ENCODE measurements at places on chromosomes 2 and 18.

GRCh38 chr2:99980176-99980575, 162.2 kb downstream of the AFF3 start:
- DNase-seq, result no peak

GRCh38 chr2:46643493-46643892, 164.1 kb downstream of the TMEM247 start:
- no peak for DNase-seq

- peak; percentile 45 for DNase-seq
Measured at GRCh38 chr2:15591692-15592463, at the start of gene DDX1. DDX1 (plus strand) TSS chr2:15591868; CDS start chr2:15591934, 66 bp downstream.

DNA sequence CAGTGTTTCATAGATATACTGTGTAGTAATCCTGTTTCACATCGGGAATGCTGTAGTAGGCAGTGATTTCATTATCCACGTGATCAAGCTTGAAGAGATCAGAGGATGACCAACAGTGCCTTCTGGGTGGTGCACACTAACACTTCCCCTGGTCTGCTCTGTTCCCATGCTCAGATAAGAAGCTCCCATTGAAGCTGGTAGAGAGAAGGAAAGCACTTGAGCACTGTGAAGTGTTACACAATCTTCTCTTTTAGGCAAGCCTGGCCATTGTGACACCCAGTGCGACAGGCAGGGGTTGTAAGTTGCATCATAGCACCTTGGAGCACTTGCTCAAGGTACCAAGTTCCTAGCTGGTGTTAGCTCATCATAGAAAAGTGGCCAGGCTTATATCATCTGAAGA, 30.6 kb upstream of the GPD2 start:
- DNase-seq, result no peak

- no peak for DNase-seq
Measured at GRCh38 chr18:79386547-79386946, 9.2 kb upstream of the NFATC1 start.

DNA sequence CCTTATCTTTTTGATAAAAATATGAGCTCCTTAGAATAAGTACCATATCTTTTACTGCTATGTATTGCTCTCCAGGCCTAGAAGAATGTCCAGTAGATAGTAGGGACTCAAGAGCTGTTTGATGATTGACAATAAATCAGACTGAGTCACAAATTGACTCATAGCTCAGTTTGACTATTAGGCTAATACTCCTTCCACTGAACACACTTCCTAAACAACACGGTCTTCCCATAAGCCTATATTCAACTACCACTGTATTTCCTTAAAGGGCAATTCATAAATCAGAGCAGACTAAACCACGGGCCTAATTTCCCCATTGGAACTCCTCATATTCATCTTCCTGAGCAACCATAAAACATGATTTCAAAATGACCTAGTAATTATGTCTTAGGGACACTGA, 258.5 kb downstream of the ALK start:
- DNase-seq, result no peak

GRCh38 chr2:105774781-105775337, 30.1 kb downstream of the NCK2 start:
- DNase-seq, result no peak

DNA sequence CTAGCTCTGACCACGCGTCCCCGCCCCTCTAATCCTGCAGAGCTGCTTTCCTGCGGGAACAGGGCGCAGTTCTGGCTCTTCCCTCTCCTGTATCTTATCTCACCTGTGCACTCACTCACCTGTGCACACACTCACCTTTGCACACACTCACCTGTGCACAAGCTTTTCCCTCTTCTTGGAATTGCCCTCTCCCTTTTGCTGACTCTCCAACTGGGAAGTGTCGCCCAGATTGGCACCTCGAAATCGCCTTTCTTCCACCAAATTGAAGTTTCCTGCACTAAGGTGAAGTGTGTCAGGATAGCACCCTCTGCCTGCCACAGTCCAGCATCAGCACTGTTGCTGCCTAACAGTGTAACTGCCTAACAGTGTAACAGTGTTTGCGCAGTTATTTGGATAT, 566 bp upstream of the CMPK2 start:
- no peak for DNase-seq

DNA sequence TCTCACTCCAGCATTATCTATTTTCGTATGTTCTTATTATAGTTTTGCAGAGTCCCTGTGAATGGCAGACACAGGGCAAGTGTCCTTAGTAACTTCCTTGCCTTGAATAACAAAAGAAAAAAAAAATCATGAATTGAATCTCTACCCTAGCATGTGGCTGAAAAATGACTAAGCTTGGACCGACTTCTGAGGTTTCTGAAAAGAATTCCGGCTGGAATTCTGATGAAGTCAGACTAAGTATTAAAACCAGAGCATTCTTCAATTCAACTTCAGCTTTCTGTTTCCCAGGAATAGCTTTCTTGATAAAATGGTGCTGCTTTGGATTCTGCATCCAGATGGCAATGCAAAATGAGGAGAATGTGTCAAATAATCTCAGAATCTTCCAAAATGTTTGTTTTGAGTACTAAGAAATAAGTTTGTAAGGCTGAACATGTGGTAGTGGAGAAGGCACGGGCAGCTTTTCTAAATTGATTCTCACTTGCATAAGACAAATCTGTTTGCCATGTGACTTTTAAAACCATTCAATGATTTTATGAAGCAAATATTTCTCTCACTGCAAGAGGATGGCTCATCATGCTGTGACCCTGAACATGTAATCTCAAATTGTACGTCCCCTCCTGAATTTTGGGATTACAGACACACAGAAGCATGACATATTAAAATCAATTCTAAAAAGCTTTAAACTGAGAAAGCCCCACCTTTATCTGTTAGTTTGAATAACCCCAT, 1462.8 kb upstream of the LRRTM1 start:
- no peak for DNase-seq

DNA sequence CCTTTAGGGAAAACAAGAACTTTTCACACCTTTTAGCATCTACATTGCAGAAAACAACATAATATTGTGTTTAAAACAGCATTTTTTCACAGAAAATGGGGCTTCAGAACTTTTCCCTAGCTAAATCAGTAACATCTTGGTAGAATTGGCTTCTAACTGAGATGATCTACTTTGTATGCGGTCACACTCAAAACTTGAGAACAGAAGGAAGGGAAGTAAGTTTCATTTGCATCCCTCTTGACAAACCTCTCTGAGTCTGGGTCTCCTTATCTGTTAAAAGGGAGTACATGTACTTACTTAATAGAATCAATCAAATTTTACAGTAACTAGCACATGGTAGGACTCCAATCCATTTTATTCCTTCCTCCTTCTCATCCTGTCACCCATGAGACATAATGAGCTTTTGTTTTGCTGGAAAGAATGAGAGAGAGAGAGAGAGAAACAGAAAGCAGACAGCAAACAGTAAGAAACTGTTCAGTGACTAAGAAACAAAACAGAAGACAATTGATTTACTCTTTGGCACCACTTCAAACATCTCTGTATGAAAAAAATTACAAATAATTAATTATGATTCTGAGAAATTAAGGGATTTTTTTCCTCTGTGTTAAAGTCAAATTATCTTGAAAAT, 387.3 kb downstream of the SATB2 start:
- DNase-seq, result no peak

- no peak for DNase-seq
Measured at GRCh38 chr18:12324991-12325725, 17.1 kb downstream of the TUBB6 start.

GRCh38 chr2:106851087-106851874, 34.7 kb downstream of the ST6GAL2 start:
- DNase-seq, result no peak

GRCh38 chr2:69779258-69780001, 37.5 kb downstream of the ANXA4 start:
- no peak for DNase-seq

- DNase-seq, result no peak
Measured at GRCh38 chr18:62663731-62664336, 51.5 kb upstream of the PHLPP1 start.

DNA sequence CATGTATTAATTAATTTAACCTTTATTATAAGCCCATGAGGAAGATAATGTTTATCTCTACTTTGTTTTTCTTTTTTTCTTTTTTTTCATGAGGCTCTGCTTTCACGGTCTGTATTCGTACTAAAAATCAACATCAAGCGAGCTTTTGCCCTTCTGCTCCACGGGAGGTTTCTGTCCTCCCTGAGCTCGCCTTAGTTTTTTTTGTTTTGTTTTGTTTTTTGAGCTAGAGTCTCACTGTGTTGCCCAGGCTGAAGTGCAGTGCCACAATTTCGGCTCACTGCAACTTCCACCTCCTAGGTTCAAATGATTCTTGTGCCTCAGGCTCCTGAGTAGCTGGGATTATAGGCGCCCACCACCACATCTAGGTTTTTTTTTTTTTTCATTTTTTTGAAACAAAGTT, 29.9 kb upstream of the BMPR2 start:
- DNase-seq, result no peak

DNA sequence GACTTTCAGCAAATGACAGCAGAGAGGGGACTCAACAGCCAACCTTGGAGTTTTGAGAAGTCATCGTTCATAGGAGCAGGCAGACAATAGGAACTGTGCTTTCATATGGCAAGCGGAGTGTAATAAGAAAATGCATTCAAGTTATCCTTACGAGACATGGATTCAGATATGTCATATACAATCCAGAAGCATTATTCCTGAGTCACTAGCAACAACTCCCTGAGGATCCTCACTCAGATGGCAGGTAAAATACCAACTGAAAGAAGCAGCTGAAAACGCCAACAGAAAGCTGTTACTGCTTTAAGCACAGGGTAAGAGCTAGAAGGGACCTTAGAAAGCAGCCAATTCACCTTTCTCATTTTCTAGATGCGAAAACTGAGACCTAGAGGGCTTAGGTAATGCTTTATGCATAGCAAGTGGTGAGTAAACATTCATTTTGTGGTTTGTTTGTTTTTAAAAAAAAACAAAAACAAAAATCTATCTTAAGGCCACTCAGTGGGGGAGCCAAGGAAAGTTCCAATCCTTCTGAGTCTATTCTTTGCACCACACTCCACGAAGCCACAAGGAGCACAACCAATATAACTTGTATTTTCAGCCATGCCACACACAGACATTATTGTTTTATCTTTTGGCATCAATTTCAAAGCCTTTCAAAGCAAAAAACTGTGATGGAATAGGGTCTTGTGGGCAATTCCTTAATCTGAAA, 89.1 kb upstream of the RIOK3 start:
- DNase-seq, result no peak

- no peak for DNase-seq
Measured at GRCh38 chr2:170369894-170370293, 191.9 kb downstream of the MYO3B start.

DNA sequence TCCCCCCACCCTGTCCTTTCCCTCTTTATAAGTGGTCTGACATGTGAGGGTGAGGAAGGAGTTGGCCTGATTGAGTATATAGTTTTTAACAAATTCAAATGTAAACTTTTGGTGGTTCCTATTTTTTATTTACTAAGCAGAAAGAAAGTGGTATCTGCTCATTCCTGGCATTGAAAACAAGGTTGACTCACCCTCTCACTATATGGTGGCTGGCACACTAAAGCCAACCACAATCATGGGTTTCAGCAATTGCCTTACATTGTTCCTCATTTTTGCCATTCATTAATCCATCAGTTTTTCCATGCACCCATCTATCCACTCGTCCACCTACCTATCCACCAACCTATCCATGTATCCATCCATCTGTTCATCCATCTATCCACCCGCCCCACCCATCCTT, 75.4 kb upstream of the IGFBP5 start:
- DNase-seq, result no peak

- no peak for DNase-seq
Measured at GRCh38 chr2:235219048-235219447, 267.2 kb downstream of the SH3BP4 start.

DNA sequence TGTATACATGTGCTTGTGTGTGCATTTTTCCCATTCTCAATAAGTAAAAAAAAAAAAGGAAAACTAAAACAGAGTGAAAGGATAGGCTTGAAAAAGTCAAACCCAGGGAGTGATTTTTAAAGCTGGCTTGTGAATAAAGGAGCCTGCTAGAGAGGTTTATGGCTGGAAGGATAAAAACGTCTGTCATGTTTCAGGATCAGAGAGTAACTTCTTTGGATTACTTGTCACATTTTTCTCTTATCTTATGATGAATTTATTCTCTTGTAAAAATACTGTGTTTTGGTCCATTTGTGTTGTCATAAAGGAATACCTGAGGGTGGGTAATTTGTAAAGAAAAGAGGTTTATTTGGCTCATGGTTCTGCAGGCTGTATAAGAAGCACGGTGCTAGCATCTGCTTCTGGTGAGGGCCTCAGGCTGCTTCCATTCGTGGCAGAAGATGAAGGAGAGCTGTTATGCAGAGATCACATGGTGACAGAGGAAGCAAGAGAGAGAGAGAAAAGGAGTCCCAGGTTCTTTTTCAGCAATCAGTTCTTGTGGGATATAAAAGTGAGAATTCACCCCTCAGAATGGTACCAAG, 89.1 kb downstream of the OSBPL6 start:
- no peak for DNase-seq

DNA sequence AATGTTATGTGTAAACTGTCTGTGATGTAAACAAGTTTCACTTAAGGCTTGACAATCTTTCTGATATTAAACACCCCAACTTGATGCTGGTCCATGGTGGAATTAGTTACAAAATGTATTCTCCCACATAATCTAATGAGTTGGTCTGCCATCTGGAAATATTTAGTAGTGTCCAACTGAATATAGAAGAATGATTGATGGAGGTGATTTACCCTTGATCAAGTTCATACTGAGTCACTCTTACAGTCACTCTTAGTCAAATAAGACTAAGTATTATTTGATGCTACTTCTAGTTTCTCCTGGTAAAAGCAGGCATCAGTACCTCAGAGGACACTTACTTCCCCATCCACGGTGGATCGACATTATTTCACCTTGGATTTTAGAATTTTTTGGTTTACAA, 198.1 kb downstream of the SATB2 start:
- DNase-seq, result no peak

All from omental fat pad (tissue), 4 donors.